ENCODE measurements at places on chromosomes 7 and 10.

DNA sequence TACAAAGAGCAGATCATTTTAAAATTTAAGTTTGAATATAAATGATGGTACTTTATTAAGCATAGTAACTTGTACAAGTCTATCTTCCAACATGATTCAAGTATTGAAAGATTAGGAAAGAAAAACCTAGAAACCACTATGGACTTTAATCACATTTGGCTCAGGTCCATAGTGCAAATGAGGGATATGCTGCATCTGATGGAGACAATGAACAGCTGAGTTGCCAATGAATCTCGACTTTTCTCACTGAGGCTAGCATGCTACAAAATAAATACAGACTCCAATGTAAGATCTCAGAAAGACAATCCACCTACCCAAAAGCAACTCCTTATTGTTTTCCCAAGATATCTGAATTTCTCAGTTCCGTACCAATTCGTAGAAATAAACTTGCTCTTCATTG lies 89.8 kb downstream of the SEMA3A start:
- DNase-seq = no peak

GRCh38 chr10:5949009-5949759 lies 28.2 kb downstream of the IL15RA start:
- DNase-seq = peak; percentile 9

GRCh38 chr7:114851406-114852061 lies 70.4 kb upstream of the MDFIC start:
- DNase-seq = no peak

DNA sequence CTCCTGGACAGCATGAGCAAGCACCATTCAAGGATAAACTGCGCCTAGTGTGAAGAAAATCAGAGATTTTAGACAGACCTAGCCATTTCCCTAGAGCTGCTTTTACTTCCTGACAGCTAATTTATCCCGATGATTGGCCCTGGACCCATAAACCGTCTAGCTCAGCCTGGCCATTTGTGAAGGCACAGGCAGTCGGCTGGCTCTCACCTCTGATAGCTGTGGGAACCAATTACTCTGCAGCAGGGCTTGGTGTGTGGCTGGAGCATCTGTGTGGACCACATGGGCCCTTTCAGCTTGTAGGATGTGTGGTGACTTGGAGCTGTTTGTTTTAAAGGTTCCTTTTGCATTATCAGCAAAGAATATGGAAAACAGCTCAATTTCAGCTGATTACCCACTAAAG lies 111.1 kb upstream of the NPY start:
- DNase-seq = no peak

DNA sequence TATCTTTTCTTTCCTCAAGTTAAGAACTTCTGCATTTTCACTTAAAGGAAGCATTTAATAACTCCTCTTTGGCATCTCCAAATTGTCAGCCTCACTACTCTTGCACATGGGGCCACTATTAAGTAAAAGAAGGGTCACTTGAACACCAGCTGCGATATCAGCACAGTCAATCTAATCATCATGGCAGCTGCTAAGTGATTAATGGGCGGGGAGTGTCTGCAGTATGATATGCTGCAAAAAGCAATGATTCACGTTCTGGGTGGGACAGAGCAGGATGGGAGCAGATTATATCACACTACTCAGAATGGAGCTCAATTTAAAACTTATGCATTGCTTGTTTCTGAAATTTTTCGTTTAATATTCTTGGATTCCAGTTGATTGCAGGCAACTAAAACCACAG lies 447.4 kb upstream of the PFKP start:
- DNase-seq = no peak

DNA sequence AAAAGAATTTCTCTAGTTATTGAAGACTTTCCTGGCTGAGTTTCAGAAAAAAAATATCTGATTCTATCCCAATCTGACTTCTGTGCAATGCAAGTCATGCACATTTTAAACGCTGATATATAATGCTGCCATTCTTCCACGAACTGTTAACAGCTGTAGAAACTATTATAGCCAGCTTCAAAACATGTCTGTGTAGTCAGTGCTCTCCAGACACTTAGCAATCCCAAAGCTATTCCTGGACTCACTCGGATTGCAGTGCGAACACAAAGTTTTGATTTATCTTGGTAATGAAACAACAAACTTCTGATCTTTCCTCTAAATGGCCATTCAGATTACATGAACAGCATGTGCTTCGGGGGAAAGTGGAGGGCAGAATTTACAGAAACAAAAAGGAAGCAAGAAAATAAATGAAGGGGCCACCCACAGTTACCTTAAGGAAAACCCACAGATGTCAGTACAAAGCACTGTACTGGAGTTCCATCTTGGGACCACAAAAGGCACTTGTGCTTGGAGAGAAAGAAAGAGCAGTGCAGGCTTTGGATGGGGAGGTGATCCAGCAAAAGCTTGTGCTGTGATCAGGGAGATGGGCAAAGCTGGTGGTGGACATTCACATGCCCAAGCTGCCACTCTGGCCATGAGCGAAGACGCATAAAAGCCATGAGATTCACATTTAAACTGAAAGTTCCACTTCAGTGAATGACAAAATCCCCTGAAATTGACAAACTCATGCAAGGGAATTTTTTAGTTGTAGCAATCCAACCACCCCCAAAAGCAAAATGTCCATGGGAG lies 32.1 kb upstream of the ADO start:
- DNase-seq = no peak

DNA sequence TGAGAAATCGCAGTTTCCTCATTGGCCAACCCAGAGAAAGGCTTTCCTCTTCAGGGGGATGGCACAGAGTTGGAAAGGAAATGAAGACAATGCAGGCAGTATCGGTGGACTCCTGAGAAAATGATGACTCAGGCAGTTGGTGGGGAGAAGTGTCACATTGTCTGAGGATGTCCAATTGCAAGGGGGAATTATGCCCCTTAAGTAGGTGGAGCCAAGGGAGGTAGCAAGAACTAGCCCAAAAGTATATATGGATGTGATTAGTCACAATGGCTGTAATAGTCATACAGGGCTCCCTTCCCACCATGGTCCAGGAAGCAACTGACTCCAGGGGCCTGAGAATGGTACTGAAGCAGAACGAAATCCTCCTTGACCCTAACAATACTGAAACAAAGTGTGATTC lies 58.3 kb upstream of the EGFR start:
- DNase-seq = no peak

GRCh38 chr10:130191380-130191779 lies 55.2 kb downstream of the GLRX3 start:
- DNase-seq = no peak

DNA sequence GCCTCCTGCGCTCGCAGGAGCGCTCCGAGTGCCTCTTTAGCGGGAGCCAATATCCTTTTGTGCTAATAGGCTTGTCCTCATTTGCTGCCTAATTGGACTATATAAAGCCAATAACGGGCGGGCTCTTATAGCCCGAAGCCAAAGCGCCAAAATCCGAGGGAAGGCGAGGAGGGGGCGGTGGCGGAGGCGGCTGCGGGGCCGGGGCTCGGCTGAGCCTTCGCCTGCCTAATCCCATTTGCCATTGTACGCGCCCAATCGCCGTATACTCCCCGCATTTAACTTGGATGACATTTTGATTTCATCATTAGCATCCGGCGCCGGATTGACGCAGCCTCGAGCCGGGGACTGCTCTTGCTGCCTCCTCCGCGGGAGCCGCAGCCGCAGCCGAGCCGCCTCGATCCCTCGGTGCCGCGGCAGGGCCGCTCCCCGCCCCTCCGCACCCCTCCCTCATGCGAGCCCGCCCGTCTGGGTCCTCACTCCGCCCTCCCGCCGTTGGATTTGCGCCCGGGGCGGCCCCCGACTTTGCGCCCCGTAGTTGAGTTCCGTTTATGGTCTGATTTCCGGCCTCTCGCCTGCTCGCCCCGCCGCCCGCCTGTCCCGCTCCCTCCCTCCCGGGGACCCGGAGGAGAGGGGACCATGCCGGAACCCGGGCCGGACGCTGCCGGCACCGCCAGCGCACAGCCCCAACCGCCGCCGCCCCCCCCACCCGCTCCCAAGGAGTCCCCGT lies at the start of gene HMX3:
TSS of gene HMX3 (plus strand) at position 556 of the 727 bp plus-strand sequence. CDS start at position 637, 81 bp downstream.
- no peak for DNase-seq

GRCh38 chr7:77370606-77371005 lies 45.5 kb downstream of the GSAP start:
- no peak for DNase-seq

DNA sequence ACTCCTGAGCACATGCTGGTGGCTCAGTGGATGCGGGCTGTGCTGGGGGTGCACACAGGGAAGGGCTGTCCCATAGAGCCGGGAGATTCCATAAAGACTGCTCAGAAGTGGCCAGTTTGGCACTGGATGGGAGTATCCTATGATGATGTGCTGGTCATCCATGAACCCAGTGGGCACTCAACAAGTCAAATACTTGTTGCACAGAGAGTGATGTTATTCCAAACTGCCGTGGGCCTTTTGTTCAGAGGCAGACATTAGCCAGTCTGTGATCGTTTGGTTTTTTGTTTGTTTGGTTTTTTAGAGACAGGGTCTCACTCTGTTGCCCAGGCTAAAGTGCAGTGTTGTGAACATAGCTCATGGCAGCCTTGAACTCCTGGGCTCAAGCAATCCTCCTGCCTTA lies 30.9 kb upstream of the SAMD8 start:
- DNase-seq = no peak

DNA sequence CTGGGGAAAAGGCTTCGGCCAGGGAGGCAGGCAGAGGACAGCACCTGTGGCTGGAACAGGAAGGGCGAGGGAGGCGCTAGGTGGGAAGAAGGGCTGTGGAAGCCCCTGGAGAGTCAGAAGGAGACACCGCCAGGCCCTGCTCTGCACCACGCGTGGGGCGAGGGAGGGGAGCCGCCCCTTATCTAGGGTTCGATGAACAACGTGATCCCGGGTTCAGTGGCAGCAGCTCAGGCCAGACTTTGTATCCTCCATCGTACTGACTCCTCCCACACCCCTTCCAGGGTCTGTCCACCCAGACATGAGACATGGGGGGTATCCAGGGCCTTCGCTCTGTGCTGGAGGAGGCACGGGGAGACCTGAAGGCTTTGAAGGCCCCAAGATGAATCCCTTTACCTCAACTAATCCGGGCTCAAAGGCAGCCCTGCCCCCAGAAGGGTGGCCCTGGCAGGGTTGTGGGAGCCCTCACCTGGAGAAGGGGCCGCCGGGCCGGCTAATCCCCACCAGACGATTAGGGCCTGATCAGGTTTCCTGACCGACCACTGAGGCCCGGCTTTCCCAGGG lies 110.8 kb downstream of the PDGFA start:
- no peak for DNase-seq

DNA sequence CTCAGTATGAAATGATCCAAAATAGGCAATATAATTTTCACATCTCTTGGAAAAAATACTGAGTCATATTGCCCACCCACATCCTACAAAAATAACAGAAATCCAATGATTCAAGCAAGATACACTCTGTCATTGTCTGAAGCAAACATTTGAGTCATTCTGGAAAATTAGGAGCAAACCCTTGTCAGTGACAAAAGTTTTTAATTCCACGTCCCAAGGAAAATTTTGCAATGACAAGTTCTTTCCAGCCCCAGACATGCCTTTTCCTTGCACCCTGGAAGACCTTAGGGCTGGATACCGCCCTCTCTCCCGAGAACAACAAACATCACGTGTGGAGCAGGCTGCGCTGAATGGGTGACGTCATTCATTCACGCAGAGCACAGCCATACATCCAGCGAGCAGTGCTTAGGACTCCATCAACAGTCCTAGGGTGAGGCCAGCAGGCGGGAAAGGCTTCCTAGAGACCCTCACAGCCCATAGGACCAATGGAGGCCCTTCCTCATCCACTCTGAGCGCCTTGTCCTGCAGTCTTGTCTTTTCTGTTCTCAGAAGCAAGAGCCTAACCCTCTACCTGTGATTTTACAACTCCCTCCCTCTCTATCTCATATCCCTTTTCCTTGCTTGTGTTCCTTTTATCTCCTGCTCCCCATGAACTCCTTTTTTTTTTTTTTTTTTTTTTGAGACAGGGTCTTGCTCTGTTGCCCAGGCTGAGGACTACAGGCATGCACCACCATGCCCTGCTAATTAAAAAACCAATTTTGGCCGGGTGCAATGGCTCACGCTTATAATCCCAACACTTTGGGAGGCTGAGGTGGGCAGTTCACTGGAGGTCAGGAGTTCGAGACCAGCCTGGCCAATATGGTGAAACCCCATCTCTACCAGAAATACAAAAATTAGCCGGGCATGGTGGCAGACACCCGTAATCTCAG lies 23.5 kb upstream of the KDM7A start:
- no peak for DNase-seq

GRCh38 chr10:103855424-103855823 lies at the start of gene SH3PXD2A:
TSS of gene SH3PXD2A (minus strand) at chr10:103855576. CDS start at chr10:103855266, 310 bp downstream.
- no peak for DNase-seq

DNA sequence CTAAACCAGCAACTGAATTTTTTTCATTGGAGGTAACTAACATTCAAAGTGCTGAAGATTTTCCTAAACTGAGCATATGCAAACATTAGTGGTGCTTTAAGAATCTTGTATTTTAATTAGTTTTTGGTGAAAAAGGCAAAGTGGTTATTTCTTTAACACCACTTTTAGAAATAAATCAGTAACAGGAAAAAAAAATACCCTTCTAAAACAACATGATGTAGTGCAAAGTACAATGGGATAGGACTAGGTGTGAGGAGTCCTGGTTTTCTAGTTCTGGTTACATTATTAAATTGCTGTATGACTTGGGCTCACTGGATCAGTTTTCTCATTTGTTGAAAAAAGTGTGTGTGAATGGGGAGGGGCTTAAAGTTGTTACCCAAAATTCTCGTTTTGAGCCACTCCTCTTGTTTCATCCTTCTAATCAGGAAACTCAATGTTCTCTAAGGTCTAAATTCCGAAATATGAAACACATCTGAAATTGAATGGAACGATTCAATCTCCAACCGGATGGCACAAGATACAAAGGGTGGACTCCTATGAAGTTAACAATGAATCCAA lies 1.8 kb downstream of the WASL start:
- DNase-seq = no peak

GRCh38 chr7:126727930-126728391 lies 524.8 kb downstream of the GRM8 start:
- DNase-seq = no peak

- DNase-seq = no peak
Measured at GRCh38 chr10:124101351-124101750, 8.0 kb upstream of the CHST15 start.

- no peak for DNase-seq
Measured at GRCh38 chr10:44879531-44879899, 31.6 kb upstream of the TMEM72 start.

GRCh38 chr7:157809863-157810851 lies 473.4 kb downstream of the DNAJB6 start:
- no peak for DNase-seq

GRCh38 chr7:919924-920341 lies 34.5 kb downstream of the ADAP1 start:
- DNase-seq = no peak

GRCh38 chr7:2559283-2559950 lies 638 bp downstream of the IQCE start:
- no peak for DNase-seq

DNA sequence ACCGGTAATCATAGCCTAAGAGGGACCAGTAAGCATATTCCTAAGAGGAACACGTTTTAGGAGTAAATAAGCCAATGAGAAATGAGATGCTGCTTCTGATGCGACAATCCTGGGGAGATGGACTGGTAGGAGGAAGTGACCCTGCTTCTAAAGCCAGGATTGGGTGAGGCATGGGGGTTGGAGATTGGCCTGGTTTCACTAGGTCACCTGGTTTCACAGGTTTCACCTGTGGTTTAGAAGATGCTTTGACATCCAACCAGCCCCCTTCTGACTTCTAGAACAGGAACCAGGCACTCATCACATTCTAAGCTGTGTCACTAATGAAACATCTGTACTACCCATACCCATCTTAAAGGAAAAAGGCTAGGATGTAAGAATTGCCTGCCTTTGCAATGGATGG lies 53.0 kb upstream of the BAMBI start:
- no peak for DNase-seq
